Effector memory CD4-positive, alpha-beta T cell (primary cell): ENCODE measurements at places on chromosomes 6 and 20.

GRCh38 chr20:13571662-13572061, 67.1 kb downstream of the TASP1 start:
- DNase-seq, result no peak

DNA sequence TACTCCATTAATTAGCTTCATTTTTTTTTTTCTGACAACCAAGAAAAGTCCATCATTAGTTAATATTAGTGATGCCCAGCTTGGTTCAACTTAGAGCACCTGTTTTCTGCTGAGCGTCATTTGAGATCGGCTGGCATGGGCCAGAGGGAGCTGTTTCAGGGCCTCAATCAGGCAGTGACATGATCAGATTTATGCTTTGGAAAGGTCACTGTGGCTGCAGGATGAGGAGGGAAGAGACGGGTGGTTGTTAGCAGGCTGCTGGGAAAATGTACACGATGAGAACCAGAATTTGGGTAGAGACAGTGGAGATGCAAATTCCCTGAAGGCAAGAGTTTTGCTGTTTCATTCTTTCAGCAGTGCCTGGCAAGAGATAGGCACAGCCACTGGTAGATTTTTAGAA, 4.4 kb upstream of the STX16 start:
- DNase-seq, result no peak

DNA sequence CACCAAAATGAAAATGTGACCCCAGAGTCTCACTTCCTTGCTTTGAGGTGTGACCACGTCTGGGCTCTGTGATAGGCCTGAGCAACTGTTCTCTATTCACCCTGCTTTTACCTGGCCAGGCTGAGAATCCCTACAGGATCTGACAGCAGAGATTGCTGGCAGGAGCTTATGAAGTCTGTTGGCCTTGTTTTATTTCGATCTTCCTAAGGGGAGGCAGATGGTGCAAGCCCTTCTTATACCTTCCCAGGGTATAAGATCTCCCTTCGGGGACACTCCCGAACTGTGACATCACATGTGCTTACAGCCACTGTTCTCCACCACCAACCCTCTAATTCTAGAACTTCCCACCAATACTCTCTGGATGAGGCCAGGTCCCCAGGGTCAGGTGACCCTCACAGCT, 26.8 kb downstream of the MYT1 start:
- DNase-seq, result no peak

DNA sequence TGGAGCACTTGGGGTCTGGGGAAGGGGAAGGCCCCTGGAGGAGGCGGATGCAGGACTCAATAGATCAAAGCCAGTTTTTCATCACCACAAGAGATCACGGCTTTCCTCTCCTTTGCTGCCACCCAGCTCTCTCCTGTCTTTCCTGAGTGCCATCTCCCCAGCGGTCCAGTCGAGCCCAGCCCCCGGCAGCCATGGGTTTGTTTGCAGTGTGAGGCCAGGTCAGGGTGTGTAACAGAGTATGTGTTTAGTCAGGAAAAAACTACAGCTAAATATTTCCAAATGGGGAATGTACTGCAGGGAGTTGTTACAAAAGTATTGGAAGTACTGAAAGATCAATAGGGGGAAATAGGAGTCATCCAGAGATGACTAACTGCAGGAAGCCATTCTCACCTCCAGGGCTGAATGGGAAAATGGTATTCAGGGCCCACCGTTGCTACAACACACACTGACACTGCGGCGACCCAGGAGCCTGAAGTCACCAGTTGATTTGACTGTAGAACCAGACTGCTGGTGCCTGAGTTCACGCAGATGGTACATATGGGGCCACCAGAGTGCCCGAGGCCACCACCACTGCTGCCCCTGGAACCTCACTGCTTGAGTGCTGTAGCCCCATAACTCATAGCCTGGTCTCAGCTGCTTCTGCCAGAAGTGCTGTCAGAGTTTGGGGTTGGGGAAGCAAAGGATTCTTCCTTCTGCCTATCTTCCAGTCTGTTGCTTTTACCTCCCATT, 23.6 kb upstream of the FANCE start:
- no peak for DNase-seq
